KBM-7 (cell line): ENCODE measurements at places on chromosomes 2 and 18.

DNA sequence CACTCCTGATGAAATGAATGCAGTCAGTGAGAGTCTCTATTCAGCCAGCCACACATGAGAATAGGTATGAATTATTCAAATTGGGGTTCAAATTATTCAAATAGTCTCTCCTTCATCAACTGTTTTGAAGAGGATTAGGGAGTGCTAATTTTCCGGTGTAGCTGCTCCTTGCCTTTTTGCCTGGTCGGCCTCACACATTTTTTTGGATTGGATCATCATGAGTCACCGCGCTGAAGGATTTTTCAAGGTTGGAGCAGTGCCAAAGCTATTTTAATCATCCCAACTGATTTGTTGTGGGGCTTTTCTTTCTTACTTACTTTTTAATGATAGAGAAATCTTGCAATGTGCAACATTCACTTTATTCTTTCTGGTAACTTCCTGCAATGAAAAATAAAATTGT, 2.4 kb upstream of the DTNA start:
- DNase-seq: no peak

DNA sequence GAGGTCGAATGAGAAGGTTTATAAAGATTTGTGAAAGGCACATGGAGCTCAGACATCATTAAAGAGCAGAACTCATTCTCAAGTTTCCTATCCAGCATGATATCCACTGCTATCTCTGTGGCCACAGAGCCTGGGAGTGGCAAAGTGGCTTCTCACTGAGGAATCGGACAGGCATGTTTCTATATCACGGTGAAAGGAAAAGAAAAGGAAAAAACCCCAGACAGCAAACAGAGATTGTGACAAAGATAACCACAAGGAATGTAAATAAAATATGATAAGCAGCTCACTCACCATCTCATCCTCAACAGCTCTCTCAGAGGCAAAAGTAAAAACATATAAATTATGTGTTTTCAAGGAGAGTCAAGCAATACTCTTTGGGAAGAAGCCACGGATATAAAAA, 2.5 kb downstream of the PID1 start:
- DNase-seq: no peak

DNA sequence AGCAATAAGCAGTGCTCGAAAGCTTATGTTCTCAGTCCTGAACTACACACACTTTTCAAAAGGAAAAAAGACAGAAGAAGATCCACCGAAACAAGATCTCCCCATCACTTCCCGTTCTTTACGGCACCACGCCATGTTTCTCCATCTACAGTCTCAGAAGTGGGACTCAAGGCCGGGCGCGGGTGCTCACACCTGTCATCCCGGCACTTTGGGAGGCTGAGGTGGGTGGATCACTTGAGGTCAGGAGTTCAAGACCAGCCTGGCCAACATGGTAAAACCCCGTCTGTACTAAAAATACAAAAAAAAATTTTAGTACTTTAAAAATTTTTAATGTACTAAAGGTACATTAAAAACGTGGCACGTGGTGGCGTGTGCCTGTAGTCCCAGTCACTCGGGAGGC, 31.2 kb downstream of the ZNF516 start:
- no peak for DNase-seq

DNA sequence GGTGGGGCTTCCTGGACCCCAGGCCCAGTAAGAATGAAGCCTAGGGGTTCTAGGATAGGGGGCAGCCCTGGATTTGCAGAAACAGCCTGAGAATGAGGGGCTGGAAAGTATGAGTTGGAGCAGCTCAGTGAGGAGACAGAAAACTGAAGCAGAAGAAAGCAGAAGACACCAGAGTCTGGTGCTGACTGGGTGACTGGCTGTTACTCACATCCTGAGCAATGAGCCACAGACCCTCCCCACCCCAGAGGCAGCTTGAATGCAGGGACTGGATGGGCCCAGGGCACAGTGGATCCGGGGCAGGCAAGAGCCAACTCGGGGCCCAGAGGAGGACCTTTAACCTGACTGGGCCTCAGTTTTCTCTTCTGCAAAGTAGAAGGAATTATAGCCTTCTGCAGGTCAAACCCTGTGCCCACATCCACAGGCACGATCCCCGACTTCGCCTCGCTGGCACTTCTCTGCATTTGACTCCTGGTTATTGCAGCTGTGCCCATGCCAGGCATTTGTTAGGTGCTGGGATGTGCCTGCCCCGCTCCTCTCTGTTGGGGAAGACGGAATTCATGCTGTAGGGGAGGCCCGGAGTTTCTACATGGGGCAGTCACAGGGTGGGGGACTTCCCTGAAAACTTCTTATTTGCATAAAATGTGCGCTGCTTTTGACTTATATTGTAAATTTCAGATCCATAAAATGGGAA, 8.5 kb downstream of the STEAP3 start:
- DNase-seq: no peak

GRCh38 chr2:29074411-29074810, at the start of gene PCARE:
PCARE (minus strand) TSS chr2:29074523; CDS start chr2:29074261, 262 bp downstream.
- no peak for DNase-seq

DNA sequence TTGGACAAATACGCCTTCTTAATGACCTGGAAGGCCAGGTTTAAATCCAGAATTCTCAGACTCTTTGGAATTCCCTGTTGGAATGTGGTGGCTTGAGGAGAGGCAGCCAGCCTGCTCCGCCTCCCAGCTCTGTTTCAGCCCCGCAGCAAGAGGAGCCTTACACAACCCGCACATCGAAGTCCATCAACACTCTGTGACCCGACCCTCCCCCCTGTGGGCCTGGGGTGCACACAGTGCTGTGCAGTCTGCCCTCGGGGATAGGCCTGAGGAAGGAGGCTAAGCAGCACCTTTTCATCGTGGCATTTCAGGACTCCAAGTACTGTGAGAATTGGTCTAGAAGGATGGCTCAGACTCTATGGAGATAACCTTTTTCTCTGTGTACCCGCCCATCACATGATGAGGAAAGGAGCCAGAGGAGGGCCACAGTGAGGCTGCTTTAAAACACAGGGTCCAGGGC, 73.7 kb downstream of the GREB1L start:
- DNase-seq: no peak

GRCh38 chr18:58937887-58938267, 73.2 kb downstream of the ZNF532 start:
- DNase-seq: no peak

GRCh38 chr2:3483227-3483985, 35.9 kb downstream of the ADI1 start:
- DNase-seq: no peak

- no peak for DNase-seq
These were observed 30.8 kb upstream of the CCL20 start for GRCh38 chr2:227782804-227783203.

- peak; percentile 82 for DNase-seq
These were observed 12.7 kb downstream of the RMC1 start for GRCh38 chr18:23515911-23516546.

DNA sequence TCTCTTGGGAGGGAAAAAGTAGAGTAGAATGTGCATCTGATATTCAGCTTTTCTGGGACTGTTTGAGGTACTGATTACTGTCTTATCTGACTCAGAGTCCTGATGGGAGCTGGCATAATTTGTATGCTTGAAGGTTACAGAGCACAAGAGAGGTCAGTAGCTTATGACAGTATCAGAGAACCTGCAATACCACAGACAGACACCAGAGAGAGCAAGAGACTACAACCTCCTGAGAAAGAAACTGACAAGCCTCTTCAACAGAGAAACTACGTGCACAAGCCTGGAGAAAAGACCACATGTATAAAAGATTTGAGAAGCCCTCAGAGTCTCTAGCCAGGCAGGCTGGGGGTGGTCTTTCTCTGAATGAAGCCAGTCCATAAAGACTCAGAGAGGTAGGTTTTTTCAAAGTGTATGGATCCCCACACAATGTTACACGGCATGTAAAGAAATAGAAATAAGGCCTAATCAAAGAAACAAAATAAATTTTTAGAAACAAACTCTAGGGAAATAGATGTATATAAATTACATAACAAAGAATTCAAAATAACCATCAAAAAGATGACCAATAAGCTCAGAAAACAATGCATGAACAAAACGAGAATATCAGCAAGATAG, 568.3 kb downstream of the LRRTM4 start:
- DNase-seq: peak; percentile 64

GRCh38 chr2:40260437-40260836, 191.5 kb downstream of the SLC8A1 start:
- DNase-seq: no peak

- DNase-seq: no peak
These were observed 124.0 kb upstream of the GATA6 start for GRCh38 chr18:22045221-22045918.

- DNase-seq: no peak
These were observed 19.7 kb upstream of the MYCN start for GRCh38 chr2:15920696-15921095.

DNA sequence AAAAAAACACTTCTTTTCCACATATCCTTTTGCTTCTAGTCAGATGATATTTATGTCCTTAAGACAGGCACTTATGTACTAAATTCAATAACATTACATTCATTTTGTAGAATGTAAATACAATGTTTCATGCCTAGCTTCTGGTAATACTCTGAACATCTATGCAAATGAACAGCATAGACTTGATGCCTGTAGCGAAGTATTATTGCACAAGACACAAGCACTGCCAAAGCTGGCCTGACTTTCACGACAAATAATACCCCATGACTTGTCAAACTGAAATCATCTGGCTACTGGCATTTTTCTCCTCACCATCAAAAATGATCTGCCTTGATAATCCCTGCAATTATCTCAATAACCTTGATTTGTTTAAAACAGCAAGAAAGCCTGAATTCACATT, 101.3 kb downstream of the L3MBTL4 start:
- DNase-seq: no peak

DNA sequence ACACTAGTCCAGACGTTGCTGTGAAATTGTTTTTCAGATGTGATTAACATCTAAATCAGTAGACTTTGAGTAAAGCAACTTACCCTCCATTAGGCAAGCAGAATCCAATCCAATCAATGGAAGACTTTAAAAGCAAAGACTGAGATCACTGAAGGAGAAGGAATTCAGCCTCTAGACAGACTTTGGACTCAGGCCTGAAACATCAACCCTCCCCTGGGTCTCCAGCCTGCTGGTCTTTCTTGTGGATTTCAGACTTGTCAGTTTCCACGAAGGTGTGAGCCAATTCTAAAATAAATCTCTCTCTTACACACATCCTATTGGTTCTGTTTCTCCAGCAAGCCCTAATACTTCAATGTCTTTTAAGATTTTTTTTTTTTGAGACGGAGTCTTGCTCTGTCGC, 50.0 kb upstream of the EDAR start:
- no peak for DNase-seq

DNA sequence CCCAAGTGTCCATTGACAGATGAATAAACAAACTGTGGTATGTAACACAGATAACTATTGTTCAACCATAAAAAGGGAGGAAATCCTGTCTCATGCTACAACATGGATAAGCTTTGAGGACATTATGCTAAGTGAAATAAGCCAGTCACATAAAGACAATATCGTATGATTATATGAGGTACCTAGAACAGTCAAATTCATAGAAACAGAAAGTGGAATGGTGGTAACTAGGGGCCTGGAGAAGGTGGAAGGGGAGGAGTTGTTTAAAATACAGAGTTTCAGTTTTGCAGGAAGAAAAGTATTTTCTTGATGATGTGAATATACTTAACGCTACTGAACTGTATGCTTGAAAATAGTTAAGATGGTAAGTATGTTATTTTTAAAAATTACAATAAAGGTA, 304.6 kb upstream of the CXCR4 start:
- DNase-seq: no peak

GRCh38 chr2:214497489-214497888, 86.6 kb downstream of the VWC2L start:
- no peak for DNase-seq

- DNase-seq: no peak
These were observed 88.6 kb downstream of the ACVR1C start for GRCh38 chr2:157540102-157540501.

- no peak for DNase-seq
These were observed 10.1 kb downstream of the ZNF519 start for GRCh38 chr18:14122097-14122496.

DNA sequence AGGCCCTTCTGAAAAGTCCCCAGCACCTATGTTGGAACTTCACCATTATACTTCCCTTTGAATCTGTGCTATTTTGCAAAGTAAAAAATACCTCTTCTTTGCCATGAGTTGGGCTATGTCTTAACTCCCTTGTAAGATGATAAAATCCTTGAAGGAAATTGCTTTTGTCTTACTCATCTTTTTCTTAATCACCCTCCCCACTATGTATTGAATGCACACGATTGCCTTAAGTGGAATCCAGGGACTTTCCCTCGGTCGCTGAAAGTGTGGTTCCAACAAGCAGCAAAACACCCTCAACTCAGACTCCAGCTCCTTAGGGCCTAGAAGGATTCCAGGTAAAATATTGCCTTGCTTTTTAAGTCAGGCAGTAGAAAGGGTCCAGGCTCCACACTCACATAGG, 173.2 kb upstream of the ARL4C start:
- no peak for DNase-seq

- peak; percentile 79 for DNase-seq
These were observed 33.0 kb upstream of the SCLY start for GRCh38 chr2:238027591-238028415.

DNA sequence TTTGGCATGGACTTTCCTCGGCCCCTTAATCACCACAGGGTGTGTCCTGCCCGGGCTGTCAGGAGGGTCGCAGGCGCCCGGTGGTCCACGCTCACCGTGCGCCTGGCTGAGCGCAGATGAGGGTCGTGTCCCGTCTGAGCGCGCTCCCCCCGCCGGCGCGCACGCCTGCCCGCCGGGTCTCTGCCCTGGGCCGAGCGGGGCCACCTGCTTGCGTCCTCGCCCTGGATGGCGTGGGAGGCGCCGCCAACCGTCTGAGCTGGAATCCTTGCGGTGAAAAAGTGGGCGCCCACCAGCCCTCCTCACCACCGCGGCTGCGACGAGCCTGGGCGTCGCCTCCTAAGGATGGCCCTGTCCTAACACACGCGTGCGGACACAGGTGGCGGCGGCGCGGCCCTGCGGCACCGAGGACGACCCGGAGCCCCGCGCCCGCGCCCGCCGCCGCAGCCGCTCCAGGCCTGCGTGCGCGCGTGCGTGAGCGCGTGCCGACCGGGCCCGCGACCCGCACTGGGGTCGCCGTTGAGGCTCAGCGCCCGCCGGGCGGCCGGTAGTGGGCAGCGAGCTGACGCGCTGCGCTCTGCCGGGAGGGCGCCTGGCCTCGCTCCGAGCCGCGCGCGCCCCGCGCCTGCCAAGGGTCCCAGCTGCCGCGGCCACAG, 126.6 kb downstream of the ARHGEF4 start:
- DNase-seq: no peak

GRCh38 chr2:213150315-213151097, 906 bp downstream of the IKZF2 start:
- DNase-seq: peak; percentile 56

- DNase-seq: peak; percentile 76
These were observed 762 bp upstream of the GAD1 start for GRCh38 chr2:170815746-170816503.

- no peak for DNase-seq
These were observed 21.0 kb upstream of the SANBR start for GRCh38 chr2:61044636-61045035.

- no peak for DNase-seq
These were observed 155.2 kb downstream of the GALNT1 start for GRCh38 chr18:35736696-35737095.

DNA sequence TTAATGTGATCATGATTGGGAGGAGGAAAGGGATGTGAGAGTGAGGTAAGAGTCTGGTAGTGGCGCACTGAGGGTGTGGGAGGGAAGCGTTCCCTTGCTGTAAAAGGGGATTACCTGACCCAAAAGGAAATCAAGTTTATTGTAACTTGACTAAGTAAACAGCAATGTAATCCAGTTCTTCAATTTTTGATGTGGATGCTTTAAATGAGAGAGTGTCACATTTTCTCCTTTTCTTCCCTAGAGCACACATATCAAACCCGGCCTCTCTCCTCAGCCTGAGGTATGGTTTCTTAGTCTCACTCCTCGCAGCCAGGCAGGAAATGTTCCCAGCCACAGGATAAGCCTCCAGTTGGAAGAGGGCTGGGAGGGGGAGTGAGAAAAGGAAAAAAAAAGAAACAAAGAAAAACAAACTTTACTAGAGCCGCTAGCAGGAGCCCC, 688 bp upstream of the ARHGAP28 start:
- DNase-seq: no peak
